ENCODE measurements at places on chromosomes 3 and 15.

GRCh38 chr3:151384741-151385174 is at the start of gene P2RY12:
Gene P2RY12 (minus strand): TSS chr3:151384753. CDS start chr3:151338845, 45,908 bp downstream.
- no peak for DNase-seq

DNA sequence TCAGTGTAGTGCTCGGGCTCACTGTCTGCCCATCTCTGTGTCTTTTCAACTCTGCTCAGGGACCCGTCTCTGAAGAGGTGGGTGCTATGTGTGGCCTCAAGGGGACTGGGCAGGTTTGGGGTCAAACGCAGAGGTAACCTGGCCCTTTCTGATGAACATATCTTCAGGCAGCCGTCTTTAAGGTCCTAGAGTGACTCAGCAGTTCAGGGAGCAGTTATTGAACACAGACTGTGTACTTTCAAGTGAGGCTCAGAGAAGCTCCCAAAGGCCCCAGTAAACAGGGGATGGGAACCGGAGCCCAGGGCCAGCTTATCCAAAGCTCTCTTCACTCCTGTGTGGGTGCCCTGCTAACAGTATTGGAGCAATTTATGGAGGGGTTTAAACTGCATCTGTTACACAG is 73.1 kb downstream of the WDR76 start:
- DNase-seq: peak; percentile 18

DNA sequence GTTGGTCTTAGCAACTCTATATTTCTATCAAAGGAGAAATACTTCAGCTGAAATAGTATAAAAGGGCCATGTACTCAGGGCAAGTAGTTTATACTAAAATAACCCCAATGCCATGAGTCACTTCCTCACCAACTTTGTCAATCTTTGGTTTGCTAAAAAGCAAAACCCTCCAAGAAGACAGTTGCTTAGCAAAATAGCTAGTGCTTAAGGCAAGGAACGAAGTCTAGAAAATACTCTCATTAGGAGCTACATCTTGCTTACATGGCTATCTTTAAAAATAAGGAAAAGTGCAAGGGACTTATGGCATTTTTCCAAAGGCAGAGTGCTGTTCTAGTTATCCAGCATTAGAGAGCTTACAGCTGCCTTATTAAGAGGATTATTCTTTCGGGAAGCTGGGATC is 28.4 kb downstream of the P3H2 start:
- peak; percentile 79 for DNase-seq

- no peak for DNase-seq
Observed at GRCh38 chr15:52193321-52193720, 2.1 kb upstream of the GNB5 start.

- no peak for DNase-seq
Observed at GRCh38 chr3:64352639-64352992, 127.3 kb upstream of the PRICKLE2 start.

DNA sequence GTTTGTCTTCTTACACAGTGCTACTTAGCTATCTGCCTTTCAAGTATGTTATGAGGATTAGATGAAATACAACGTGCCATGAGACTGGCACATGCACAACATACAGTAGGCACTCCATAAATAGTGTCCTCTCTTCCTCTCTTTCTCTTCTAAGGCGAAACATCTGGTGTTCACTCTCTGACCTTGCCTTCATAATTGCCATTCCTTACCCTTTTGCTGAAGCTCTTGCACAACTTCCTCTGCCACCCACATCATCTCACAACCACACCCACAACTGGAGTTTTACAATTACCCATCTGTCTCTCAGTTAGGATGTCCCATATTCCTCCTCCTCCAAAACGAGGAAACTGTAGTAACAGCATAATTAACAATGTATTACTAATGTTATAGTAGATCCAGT is 26.4 kb upstream of the ACP3 start:
- no peak for DNase-seq

- DNase-seq: no peak
Observed at GRCh38 chr15:68518046-68518445, 60.7 kb upstream of the CORO2B start.

Measured in hematopoietic multipotent progenitor cell (in vitro differentiated cells).